Fibroblast of skin of left quadriceps (primary cell): ENCODE measurements at places on chromosomes 2 and 18.

DNA sequence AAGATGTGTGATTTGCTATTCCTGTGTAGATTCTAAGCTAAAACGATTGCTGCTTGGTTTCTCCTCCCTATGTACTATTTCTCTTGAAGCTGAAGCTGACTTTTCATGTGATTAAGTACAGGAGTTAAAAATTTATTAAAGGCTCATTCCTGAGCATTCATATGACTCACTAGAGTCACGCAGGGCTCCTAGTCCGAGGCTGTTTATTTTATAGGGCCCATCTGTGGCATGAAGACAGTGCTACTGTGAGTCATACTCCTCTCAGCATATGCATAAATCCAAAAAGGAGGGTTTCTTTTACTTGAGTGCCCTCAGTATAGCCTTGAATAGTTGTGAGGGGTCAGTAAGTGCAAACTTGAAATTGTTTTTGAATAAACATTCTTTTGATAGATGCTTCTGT is 378.8 kb downstream of the PTPRM start:
- DNase-seq, result peak; percentile 94

DNA sequence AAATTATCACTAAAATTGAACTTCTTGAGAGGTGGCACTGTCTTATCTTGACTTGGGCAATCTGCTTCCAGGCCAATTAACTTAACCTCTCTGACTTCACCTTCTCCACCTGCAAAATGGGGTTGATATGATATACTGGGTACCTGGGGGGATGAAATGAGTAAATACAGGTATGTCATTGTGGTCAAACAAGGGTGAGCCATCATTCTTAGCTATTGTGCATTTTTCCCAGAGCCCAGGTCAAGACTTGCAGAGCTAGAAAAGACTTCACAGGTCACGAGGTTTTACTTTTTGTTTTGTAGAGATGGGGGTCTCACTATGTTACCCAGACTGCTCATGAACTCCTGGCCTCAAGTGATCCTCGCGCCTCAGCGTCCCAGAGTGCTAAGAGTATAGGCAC is 145.0 kb downstream of the PRKCE start:
- DNase-seq, result no peak

GRCh38 chr2:109433926-109434325 is 179.8 kb downstream of the SEPTIN10 start:
- DNase-seq, result no peak

DNA sequence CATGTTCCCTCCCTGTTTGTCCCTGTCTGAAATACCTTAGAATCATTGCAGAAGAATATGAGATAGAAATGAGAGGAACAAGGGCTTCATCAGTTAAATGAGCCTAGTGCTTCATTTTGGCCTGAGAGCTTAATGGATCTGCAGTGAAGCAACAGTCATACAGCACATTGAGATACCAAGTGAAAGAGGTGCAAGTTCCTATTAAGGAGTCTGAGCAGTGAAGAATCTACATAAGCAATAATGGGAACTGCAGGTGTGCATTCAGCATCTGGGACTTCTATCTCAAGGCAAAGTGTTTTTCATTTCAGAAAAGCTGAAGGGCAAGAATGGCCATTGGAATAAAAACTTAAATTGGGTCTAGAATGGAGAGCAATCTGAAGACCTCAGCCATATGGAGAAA is 323.2 kb upstream of the SLC39A10 start:
- DNase-seq, result no peak

DNA sequence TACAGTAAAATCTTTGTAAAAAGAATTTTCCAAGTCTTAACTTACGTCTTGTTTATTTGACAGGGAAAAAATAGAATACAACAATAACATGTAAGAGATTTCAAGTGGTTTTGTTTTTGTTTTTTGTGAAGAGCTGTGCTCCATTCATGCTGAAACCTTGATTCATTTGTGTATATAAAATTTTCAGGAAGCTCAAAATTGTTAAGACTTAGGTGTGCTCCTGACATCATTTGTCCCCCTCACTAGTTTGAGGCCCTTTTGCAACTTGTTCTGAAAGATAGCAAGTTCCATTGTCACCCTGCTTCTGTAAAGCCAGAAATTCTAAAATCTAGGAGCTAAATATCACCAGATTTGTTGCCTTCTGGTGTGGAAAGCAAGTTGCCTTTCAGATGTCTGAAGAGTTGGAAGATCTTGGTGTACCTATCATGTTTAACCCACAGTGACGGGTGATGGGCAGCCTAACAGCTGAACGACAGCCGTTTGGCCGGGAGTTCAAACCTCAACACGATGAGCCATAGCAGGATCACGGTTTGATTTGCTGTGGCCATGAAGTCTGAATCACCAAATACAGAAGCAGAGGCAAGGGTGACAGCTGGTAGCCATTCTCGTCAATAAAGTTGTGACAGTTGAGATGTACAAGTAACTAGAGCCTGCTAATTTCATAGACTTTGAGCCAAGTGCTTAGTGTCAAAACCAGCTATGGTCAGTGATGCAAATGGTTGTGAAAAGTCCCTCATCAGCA is 205.5 kb upstream of the SP5 start:
- DNase-seq, result no peak

- DNase-seq, result no peak
Measured at GRCh38 chr18:34350778-34351177, 126.1 kb upstream of the NOL4 start.

DNA sequence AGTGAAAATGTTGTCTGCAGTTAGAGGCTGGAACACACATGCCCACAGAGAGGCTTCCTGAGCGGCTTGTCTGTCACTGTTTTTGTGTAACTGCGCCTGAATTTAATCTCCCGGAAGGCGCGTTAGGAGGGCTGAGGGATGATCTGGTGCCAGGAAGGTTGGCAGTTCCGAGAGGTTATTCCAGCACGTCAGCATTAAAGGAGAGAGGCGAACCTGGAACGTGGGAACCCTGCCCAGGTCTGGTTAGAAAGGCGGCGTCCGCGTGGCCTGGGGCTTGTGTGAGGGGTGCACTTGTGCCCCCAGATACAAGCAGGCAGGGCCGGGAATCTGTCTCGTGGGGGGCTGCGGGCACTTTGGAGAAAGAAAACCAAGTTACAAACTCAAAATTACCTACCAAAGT is 75.3 kb downstream of the NFATC1 start:
- DNase-seq, result no peak

DNA sequence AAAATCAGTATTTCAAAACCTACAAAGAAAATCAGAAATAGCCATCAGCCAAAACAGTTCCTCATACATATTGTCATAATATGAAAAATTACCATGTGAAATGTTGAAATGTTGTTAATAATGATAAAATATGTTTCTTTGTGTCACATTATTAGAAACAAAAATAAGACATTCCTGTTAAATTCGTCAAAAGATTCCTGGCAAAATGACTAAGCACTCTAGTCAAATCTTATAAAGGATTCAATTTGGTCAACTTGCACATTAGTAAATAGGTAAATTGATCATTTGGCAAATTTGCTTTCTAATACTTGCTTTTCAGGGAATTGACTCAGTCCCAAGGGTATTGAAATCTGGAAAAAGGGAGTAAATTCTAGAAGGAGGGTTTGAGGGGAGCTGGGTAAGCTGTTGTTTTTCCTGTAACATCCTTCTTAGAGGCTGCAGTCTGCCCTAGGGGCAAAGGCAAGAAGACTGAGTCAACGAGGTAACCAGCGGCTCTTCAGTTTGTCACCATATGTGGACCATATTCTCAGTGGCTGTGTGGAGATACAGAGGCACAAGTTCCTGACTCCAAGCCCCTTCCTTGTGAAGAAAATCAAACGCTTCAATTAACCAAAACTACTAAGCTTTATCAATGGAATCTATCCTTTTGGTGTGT is 482.3 kb downstream of the TNS1 start:
- DNase-seq, result peak; percentile 22

- no peak for DNase-seq
Measured at GRCh38 chr2:12087671-12088380, 341.4 kb downstream of the LPIN1 start.

- no peak for DNase-seq
Measured at GRCh38 chr2:55114082-55114481, 63.8 kb upstream of the RTN4 start.

DNA sequence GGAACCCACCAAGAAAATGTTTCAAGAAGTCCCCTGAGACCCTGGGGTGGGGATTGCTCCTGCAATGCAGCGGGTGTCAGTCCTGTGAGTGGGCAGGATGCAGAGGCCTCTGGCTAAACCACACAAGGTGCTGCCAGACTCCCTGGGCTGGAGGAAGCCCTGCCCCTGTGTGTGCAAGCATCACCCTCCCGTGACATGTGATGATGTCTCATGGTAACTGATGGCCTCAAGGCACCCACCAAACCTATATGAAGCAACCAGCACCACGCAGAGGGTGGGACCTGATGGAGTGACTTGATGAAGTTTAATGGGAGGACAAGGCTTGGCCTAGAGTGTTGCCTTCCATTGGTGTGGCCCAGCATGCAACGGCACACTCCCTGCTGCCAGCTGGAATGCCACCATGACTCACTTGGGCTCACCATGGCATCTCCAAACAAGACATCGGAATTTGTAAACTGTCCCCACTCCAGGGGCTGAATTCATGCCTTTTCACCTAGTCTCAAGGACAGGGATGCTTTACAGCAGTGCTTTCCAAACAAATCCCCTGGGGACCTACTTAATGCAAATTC is 8.7 kb upstream of the SLC14A1 start:
- no peak for DNase-seq

DNA sequence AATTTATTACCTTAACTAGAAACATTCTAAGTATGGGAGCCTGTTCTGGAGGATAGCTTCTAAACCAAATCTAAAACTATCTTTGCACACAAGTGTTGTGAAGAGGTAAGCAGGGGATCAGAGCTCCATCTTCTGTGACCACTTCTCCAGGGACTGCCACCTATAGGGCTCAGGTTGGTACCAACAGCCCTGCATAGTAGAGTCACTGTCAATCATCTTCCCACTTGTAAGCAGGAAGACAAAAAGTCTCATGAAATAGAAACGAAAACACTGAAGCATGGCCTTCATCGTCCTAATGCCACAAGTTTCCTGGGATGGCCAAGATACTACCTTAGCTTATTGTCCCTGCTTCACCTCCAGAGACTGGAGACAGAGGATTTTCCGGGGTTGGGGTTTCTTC is 43.8 kb downstream of the KANSL3 start:
- no peak for DNase-seq

DNA sequence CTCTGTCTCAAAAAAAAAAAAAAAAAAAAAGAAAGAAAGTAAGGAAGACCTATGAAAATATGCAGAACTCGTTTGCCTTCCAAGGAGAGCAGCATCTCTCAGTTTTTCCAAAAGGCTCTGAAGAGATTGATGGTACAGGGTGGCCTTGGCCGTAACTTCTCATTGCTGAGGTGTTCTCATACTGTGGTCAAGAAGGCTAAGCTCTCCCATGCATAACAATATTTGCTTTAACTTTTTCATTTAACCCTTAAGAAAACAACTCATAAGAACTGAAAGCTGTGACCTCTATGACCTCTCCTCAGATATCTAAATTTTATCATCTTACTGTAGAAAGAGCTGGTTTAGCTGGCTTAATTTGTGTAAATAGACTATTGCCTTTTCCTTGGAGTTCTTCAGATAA is 37.1 kb upstream of the GATA6 start:
- no peak for DNase-seq

GRCh38 chr2:4258563-4258962 is 555.2 kb downstream of the DCDC2C start:
- DNase-seq, result no peak

DNA sequence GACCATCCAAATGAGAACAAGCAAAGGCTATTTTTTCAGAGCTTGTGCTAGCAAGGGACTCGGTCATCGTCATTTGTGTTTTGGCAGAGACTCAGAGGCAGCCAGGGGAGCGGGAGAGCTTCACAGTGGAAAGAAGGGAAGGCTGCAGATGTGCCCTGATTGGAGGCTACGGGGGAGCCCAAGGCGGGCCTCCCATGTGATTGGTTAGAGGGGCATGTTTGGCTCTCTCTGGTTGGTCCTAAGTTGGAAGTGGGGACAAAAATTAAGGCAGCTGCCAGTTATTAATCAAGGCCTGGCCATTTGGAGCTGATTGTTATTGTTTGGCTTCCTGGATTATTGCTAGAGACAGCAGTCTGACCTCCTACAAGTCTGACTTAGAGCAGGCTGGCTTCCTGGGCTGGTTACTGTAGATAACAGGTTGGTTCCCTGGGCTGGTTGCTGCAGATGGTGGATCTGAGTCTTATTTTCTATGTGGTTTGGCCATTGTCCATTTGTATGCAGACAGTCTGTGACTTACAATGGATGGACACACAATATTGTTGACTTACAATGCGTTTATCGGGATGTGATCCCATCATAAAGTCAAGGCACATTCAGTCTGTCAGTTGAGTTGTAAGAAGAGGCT is 5.9 kb downstream of the FER1L5 start:
- no peak for DNase-seq

- no peak for DNase-seq
Measured at GRCh38 chr2:237438080-237438940, 24.3 kb upstream of the COL6A3 start.

- DNase-seq, result no peak
Measured at GRCh38 chr18:75005626-75006025, 203.3 kb downstream of the PTGR3 start.

DNA sequence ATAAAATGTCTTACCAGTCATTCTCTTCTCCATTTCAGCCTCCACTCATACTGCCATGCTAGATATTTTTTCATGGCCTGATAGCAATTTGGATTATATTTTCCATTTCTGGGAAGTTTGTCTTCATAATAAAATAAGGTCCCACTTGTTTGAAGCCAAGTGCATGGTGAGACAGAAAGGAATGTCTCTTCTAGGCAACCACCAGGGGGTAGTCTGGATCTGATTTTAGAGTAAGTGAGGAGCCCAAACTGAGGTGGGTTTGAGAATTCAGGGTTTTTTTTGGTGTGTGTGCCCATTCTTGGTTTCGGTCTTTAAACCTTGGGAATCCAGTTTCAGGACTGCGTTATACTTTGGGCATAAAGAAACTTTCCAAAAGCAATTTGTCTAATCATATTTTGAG is 315.5 kb downstream of the RPRM start:
- DNase-seq, result no peak

- DNase-seq, result peak; percentile 59
Measured at GRCh38 chr2:42827647-42828486, 35.5 kb upstream of the HAAO start.

GRCh38 chr18:50277942-50278341 is 3.4 kb downstream of the MBD1 start:
- DNase-seq, result no peak

- peak; percentile 4 for DNase-seq
Measured at GRCh38 chr2:29920130-29920577, 1.2 kb downstream of the ALK start.

DNA sequence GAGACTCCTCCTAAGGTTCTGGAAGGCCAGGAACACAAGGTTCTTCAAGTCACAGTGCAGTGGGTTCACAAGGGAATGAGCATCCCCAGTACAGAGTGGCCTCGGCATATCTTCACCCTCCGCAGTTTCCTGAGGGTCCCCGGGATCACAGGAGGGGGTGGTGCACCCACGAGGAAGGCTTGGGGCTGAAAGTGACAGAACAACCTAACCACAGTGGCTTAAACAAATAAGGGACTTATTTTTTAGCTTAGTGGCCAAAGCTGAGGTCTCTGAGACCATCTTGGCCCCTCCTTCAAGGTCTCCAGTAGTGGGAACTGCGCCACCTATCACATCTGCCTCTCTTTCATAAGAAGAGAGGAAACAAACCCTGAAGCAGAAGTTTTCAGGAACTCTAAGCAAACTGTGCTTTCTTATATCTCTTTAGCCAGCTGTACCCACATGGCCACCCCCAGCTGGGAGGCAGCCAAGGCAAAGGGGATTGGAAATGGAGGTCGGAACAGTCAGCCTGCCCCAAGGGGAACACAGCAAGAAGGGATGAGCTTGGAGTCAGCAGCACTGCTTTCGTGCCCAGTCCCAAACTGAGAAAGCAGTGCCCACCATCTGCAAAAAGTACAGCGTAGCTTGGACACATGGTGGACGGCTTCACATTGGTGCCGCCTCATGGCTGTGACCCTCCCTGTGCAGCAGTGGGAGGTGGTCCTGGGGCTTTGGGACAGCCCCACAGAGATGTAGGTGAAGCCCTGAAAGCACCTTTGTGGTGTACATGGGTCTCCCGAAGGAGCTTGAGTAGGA is 260.0 kb upstream of the ID2 start:
- no peak for DNase-seq
